ENCODE measurements at places on chromosomes 7 and 10. TPM values are rescaled to one million over a fixed set of nuclear protein-coding genes. Genes with fewer than 3 reads are reported as not detected.

- peak; percentile 19 for DNase-seq
Measured at GRCh38 chr10:11610826-11611247, 613 bp downstream of the USP6NL start.

GRCh38 chr7:90621747-90622140, 25.6 kb downstream of the CDK14 start:
- no peak for DNase-seq

DNA sequence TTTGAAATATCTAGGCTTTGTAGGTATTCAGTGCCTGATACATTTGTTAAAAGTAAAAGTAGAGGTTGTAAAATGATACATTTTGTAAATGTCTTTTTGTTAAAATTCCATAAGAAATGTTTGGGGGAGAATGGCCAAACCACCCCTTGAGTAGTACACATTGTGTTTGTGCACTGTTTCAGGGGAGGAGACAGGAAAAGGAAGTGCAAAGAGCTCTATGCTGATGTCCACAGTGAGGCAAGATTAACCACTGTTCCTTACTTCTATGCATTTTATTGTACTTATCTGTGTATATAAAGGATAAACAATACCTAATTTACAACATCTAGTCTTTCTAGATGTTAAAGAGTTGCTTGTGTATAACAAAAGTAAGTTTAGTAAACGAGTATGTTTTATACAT, 7.4 kb upstream of the CYCS start:
- DNase-seq: no peak

- DNase-seq: no peak
Measured at GRCh38 chr10:124285587-124286527, 132.9 kb downstream of the OAT start.

- DNase-seq: no peak
Measured at GRCh38 chr7:37908221-37908788, 8.3 kb downstream of the SFRP4 start.

- no peak for DNase-seq
Measured at GRCh38 chr7:118158766-118159165, 25.2 kb upstream of the LSM8 start.

DNA sequence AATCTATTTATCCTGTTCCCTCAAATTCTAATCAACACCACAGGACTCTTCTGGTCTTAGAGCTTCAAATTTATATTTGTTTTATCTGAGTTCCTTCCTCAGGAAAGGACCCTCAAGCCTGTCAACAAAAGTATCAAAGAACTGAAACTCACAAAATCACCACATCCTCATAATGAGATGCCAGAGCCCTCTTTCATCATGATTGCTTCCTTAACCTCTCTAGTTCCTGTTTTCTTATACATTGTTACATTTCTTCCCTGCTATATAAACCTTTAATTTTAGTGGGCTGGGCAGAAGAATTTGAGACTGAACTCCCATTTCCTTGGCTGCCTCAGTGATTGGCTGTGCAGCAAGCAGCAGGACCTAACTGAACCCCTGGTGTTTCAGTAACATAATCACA, 189.7 kb downstream of the ZNF248 start:
- DNase-seq: no peak

GRCh38 chr7:31853380-31853779, 166.4 kb downstream of the PPP1R17 start:
- DNase-seq: no peak

- DNase-seq: no peak
Measured at GRCh38 chr7:120994512-120995410, 6.2 kb downstream of the CPED1 start.

GRCh38 chr10:103759100-103759781, 96.1 kb downstream of the SH3PXD2A start:
- DNase-seq: no peak

DNA sequence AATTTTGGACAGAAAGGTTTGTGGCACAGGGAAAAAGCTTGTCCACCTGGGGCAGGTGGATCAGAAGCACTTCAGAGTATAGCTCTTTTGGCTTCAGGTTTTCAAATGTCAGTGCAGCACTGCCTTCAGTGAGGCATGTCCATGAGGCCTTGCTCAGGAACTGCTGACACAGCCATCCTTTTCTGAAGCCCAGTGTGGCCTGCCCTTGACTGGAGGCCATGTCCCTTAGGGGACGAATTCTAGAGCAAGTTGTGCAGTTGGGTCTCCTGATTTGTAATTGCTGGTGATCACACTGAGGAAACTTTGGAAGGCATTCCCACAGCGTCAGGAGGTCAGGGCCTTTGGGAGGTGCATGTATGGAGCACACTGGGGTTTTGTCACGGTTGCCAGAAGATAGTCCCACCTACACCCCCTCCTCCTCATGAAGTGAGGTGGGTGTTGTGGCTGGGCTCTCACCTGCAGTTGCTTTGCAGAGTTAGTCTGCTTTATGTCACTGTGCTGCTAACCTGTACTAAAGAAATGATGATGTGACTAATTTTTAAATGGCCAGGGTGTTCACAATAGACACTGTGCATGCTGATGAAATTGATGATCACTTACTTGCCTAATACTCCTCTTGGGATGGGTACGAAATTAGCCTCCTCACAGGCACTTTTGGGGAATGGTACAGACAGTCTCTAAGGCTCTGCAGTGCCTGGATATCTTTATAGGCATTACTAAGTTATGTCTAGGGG, 41.7 kb downstream of the OGDH start:
- no peak for DNase-seq

DNA sequence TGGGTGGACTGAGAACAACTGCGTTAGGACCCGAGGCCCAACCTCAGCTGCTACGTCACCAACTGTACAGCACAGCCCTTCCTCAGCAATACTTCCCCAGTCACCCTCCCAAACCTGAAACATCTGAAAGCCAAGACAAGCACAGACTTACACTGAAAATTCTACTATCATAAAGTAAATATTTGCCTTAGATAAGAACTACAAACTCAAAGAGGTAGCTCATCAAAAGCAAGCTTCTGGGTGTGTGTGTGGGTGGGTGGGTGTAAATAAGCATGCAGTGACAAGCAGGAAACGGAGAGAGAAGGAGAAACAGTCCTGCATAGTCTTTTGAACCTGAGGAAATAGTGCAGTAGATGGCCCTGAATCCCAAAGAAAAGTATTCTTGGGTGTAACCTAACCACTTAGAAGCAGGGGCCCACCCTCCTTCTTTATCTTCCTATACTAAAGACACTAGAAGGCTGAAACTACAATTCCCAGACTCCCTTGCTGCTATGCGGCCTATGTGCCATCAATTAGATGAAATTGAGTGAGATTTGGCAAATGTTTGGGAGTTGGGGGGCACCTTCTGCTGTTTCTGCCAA, 18.7 kb downstream of the SLC25A13 start:
- DNase-seq: no peak

- DNase-seq: no peak
Measured at GRCh38 chr7:38671911-38672905, 41.0 kb upstream of the AMPH start.

DNA sequence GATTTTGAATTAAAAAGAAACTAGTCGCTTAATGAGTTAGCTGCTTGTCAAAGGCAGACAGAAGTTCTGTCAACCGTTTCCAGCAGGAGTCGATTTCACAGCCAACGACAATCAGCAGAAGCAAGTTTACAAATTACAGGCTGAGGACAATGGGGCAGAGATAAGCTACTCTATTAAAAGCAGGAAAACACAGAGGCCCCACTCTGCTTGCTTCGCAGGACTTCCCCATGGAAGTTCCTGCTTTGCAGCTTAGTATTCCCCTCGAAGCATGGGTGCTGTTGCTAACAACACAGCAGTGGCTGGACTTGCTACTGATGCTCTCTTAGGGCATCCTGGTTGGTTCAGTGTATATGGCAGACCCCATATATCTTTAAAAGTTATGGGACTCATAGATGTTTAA, 50.8 kb upstream of the KLF6 start:
- DNase-seq: no peak

GRCh38 chr10:13491747-13492360, 37.0 kb downstream of the BEND7 start:
- no peak for DNase-seq

- no peak for DNase-seq
Measured at GRCh38 chr7:107151538-107151937, 17.3 kb upstream of the HBP1 start.

DNA sequence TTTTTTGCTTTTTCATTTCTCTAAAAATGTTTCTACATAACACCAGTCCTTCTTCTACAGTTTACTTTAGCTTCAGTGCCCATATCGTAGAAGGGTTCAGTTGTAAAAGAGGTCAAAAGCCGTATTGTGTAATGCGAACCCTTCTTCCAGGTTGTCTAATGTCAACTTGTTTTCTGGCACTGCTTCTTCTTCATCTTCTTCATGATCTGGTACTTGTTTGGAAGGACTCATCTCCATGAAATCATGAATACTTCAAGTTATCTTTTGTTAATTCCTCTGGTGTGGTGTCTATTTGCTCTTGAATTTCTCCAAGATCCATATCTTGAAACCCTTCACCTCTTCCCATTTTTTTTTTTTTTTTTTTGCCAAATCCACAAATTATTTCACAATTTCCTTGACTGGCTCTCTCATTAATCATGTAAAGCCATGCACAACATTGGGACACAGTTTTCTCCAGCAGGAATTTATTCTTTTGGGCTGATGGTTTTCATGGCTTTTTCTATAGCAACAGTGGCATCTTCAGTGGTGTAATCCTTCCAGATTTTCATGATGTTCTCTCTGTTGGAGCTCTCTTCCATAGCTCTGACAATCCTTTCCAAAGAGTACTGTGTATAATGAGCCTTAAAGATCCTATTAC, 85.1 kb downstream of the CPED1 start:
- DNase-seq: no peak

- no peak for DNase-seq
Measured at GRCh38 chr7:6489612-6490011, 41.9 kb upstream of the DAGLB start.

DNA sequence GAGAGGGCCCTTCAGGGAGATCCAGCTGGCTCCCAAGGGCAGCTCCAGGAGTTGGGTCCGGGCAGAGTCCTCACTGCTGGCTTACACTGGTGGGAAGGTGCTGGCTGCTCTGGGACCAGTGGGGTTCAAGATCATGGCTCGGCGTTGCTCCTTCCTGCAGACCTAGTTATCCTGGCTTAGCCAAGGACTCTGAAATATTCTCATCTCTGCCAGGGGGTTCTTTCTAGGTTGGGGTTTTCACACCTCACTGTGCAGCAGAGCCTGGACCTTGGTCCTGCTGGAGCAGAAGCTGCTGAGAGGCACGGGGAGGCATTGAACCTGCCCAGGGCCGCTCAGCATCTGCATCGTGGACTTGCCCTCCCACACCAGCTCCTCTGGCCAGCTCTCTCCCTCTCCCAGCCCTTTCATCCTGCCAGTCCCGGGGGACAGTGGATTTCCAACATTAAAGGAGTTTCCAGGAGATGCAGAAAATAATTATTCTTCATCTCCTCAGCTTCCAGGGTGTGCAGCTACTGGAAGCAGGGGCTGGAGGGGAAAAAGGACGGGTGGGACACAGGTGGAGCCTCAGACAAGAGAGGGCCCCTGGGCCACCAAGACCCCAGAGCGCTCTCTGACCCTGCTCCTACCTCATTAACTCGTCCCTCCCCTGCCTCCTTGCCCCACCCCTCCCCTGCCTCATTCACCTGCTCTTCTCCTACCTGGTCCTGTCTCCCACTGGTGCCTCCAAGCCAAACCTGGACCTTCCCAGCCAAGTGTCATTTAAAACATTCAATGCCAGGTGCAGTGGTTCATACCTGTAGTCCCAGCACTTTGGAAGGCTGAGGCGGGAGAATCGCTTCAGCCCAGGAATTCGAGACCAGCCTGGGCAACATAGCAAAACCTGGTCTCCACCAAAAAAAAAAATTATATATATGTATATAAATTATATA, 42.5 kb downstream of the JAKMIP3 start:
- no peak for DNase-seq

GRCh38 chr10:30671026-30671616, 41.6 kb upstream of the LYZL2 start:
- DNase-seq: peak; percentile 60

GRCh38 chr7:50754684-50755083, 28.0 kb downstream of the GRB10 start:
- no peak for DNase-seq

- DNase-seq: no peak
Measured at GRCh38 chr7:2860627-2861133, 16.6 kb upstream of the GNA12 start.

- no peak for DNase-seq
Measured at GRCh38 chr10:62517252-62517651, 143.1 kb downstream of the ZNF365 start.

GRCh38 chr7:138429577-138430250, 30.3 kb upstream of the TRIM24 start:
- no peak for DNase-seq

EFCAB10 gene
- total RNA-seq: 0.78 TPM

DRGX gene
- not detected for total RNA-seq

RNF148 gene
- total RNA-seq: not detected

JAKMIP3 gene
- total RNA-seq: 0.28 TPM

CACNA2D1 gene
- not detected for total RNA-seq

URGCP gene
- 21.8 TPM for total RNA-seq

TFEC gene
- not detected for total RNA-seq

Measured in CD4-positive, alpha-beta T cell (primary cell).